Fibroblast of pulmonary artery (primary cell): ENCODE measurements at places on chromosomes 12 and 14.

- DNase-seq, result peak; percentile 40
These were observed 5.1 kb upstream of the SMOC1 start for GRCh38 chr14:69873877-69874780.

- no peak for DNase-seq
These were observed 24.4 kb upstream of the BDKRB1 start for GRCh38 chr14:96231526-96232130.

DNA sequence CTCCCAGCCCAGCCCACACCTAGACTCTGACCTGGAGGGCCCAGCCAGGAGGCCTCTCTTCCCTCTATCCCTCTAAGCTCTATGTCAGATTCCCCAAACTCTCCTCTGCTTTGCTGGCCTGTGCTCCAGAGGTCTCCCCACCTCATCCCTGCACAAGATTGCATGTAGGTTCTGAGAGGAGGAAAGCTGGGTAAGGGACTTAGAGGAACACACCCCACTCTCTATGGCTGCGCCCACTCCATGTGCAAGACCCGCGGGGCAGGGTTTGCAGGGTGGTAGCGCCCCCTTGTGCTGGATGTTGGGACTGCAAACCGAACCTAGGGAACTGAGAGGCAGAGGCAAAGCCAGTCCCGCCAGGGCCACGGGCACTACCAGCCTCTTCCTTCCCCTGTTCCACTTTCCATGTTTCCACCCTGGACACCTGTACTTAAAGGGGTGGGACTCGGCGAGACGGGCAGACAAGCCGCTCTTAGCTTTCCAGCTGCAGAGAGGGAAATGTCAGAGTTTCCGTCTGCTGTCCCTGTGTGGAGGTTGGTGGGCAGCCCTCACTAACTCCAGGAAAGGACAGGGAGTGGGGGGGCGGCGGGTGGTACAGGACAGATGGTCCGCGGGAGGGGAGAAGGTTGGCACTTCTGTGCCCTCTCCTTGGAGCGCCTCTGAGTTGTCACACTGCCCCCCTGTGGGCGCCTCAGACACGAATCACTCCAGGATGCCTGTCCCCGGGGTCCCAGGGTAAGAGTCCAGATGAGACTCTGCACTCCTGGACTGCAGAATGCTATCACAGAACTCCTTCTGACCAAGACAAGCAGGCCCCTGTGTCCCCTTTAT is 16.8 kb downstream of the MMP14 start:
- peak; percentile 90 for DNase-seq

DNA sequence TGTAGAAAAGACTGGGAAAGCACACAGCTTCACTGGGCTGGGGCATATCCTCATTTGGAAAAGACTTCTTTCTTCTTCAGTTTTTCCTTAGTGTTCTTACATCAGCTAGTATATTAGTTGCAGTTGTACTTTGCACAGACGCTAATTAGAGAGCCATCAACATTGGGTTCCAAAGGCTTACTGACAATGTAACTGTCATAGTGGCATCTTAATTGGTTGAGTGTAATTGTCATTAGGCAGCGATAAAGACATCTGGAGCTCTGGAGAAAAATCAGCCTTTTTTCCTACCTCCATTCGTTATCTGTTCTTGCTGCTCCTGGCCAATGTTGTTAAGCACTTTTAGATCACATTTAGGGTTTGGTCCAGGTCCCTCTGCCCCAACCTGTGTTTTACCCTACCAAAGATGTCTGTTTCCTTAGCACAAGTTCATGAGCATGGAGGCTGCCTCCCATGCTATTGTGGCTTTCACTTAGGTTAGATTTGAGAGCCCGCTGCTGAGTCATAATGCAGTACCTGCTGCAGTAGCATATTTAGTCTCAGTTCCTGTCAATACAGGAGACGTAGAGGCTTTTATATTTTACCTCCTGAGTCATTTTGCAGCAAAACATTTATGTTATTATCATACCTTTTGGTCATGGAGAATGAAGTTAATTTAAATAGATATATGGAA is 49.2 kb downstream of the FBXW8 start:
- DNase-seq, result no peak

- no peak for DNase-seq
These were observed 5.8 kb downstream of the HNRNPC start for GRCh38 chr14:21263284-21264024.

DNA sequence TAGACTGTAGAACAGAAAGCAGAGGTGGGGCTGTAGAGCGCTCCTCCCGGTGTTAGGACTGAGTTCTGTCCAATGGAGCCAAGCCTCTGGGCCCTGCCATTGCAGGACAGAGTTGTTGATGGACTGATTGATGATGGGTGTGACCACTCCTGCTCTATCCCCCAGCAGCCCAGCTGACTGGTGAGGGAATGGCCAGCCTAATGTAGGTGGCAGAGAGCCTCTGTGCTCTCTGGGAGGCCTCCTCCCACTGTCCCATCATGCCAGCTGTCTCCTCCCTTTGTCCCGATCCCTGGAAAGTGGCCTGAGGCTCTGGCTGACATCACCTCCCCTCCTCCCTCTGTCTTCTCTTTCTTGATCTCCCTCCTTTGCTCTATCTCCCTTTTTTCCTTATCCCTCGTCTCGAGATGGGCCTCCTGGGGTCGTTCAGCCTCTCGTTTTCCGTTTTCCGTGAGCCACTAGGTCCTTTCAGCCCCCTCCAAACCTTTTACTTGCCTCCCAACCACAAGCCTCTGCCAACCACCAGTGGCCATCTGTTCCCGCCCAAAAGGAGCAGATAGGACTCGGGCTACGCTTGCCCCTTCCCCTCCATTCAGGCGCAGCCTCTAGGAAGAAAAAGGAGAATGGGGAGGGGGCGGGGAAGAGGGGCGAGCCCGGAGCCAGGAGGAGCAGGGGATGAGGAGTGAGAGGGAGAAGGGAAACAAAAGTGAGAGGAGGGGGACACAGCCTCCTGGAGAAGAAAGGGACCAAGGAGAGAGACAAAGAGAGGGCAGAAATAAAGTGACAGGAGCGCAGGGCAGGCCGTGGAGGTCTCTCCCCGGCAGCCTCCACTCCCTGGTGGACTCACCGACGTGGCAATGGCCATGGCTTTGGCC is 572 bp downstream of the EFS start:
- DNase-seq, result no peak

DNA sequence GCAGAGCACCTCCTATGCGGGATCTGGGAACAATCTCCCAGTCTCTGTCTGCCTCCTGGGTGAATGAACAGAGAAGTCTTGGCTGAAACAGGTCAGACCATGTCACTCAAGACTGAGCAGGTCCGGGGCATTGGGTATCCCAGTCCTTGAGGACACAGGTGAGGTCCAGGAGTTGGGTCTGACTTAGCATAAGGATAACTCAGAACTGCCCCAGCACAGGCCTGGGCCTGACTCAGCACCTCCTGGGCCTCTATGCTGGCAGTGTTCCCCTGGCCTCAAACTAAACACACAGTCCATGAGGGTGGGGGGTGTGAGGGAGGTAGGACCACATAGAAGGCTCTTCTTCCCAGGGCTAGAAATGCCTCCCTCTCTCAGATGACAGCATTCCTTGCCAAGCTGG is 1.5 kb upstream of the SDR9C7 start:
- DNase-seq, result no peak

DNA sequence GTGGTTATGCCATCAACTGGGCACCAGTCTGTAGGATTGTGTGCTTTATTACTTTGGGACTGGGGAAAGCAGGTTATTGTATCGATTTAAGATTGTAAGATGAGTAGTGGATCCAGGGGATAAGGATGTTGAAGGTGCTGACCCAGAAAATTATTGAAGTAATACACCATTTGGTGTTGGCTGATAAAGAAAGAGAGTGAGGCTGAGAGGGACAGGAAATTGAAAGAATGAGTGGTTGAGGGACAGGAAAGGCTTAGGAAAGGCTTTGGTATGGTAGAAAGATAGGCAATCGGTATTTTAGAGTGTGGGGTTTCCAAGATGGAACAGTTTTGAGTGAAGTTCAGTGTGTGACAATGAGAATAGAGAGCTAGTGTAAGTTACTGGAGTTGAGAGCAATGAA is 12.3 kb downstream of the PPHLN1 start:
- DNase-seq, result no peak

- DNase-seq, result peak; percentile 68
These were observed 1.9 kb downstream of the BCL7A start for GRCh38 chr12:122023339-122024131.

DNA sequence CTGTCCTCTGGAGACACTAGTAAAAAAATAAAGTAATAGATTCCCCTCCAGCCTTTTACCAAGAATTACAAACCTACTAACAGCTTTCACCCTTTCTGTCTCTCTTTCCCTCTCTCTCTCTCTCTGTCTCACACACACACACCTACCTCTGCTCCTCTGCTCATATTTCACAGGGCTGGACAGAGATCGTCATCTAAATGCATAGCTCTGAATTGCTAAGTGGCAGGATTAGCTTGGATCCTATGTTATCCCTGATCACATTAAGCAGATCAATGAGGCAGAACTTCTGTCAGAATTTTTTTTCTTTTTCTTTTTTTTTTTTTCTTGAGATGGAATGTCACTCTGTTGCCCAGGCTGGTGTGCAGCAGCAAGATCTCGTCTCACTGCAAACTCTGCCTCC is 22.9 kb downstream of the VCPKMT start:
- DNase-seq, result no peak

DNA sequence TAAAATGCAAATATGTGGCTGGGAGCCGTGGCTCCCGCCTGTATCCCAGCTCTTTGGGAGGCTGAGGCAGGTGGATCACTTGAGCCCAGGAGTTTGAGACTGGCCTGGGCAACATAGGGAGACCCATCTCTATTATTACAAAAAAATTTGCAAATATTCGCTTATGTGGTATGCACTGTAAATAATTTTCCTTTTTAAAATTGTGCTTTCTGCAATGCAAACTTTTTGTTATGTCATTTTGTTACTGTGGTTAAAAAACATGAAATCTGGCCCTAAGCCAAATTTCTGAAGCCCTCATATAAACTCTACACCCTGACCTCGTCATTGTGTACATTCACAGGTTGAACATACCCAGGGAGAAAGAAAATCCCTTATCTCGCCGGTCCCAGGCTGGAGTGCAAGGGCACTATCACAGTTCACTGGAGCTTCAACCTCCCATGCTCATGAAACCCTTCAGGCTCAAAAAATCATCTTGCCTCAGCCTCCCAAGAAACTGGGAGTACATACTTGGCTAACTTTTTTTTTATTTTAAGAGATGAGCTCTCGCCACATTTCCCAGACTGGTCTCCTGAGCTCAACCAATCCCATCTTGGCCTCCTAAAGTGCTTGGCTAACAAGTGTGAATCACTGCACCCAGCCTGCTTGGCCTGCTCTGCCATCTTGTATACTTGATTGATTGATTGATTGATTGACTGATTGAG is 24.7 kb downstream of the TRAPPC6B start:
- no peak for DNase-seq

DNA sequence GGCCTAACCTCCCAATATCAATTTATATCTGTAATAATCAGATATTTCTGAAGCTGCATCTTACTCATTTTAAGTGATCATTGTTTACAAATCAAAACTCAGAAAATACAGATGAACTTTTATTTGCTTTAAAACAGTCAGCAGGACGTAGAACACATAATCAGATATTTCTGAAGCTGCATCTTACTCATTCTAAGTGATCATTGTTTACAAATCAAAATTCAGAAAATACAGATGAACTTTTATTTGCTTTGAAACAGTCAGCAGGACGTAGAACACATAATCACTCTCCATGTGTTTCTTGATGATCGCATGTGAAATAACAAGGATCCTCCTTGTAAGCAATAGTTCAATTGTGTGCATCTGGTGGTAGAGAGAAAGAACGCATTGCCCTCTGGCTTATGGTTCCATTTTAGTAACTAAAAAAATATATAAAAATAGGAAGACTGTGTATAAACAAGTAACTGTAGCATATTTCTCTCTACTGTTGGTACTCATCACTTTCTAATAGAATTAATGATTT is 15.0 kb upstream of the TMTC2 start:
- DNase-seq, result no peak

DNA sequence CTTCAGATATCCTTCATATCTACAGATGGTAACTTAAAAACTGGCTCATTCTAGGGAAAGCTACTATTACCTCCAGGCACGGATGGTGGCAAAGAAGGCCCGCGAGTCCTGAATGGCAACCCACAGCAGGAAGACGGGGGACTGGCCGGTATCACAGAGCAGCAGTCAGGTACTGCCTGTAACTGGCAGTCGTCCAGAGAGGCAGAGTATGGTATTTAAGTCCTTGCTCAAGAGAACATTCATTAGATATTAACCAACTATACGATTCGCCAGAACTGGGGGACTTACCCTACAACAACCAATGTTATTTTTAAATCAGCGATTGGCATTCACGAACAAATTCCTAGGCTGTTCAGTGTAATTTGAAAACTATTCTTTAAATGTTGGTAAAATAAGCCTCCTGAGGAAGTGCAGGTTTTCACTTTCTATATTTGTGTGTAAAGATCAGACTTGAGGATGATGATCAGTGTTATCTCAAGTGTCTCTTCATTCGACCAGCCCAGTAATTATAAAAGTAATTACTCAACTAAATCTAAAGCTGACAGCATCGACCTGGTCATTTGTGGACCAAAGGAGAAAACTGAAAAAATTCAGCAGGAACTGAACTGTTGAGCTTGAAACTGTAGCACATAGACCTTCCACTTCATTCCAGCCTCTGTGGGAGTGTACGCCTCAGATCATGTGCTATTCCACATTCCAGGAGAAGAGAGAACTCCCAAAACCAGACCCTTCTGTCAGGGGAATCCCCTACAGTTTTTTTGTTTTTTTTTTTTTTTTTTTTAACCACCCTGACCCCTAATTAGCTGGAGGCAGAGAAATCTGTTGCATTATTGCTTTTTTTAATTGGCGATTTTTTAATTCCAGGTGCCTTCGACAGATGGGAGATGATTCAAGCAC is 75.6 kb downstream of the ESR2 start:
- peak; percentile 69 for DNase-seq

DNA sequence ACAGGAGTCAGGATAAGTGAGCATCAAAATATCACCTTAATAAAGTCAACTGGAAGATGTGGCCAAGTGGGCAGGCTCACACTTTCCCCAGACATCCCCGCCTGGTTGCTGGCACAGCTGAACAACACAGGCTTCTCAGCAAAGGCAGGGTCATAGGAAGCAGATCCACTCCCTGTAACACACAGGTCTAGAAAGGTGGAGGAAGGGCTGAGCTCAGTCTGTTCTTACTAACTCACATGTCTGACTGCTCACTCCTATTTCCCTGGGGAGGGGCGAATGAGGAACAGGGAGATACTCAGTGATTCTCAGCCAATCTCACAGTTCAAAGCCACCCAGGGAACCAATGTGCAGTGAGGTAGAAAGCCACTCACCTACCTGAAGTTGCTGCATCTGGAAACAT is 45.0 kb upstream of the AMN1 start:
- peak; percentile 24 for DNase-seq

DNA sequence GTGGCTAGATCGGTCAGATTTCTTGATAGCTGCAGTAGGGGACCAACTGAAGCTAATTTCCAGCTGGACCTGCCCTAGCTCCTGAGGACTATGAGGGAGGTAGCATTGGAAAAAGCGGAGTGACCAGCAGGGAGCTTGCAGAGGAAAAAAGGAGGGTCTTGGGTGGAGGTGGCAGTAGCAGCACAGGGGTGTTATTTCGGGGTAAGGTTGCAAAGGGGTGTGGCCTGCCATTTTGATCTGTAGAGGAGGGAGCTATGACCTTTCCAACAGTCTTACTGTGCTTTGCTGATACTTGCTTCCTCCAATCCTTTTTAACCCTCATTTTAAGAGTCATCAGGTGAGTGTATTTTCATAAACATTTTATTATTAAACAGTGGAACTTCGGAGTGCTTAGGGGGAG is 83.8 kb upstream of the NRXN3 start:
- no peak for DNase-seq
